Foreskin keratinocyte (primary cell): ENCODE measurements at places on chromosomes 1 and 21. TPM values are rescaled to one million over a fixed set of nuclear protein-coding genes. Genes with fewer than 3 reads are reported as not detected.

- no peak for DNase-seq
These were observed 39.3 kb downstream of the BRINP2 start for GRCh38 chr1:177210071-177210470.

GRCh38 chr1:23283667-23284602, 60.1 kb downstream of the HNRNPR start:
- peak; percentile 40 for DNase-seq

GRCh38 chr1:202848191-202848542, 37.4 kb downstream of the PCAT6 start:
- DNase-seq, result no peak

- peak; percentile 89 for DNase-seq
These were observed 41.8 kb upstream of the BCL10 start for GRCh38 chr1:85318217-85318616.

CHRM3 gene
- total RNA-seq, result not detected in 2 replicates

CNR2 gene
- total RNA-seq, result not detected in 2 replicates

NBPF4 gene
- total RNA-seq, result not detected in 2 replicates

NDC1 gene
- 34.4 and 40.0 TPM in 2 replicates for total RNA-seq

LAX1 gene
- total RNA-seq, result 0.07 TPM in 2 replicates
